Activated CD8-positive, alpha-beta memory T cell treated with anti-CD3 and anti-CD28 coated beads, Interleukin-2, amount 50 U/mL, for 48 hours (primary cell): ENCODE measurements at places on chromosomes 1 and 21.

GRCh38 chr1:48105165-48105564 is 108.0 kb upstream of the TRABD2B start:
- DNase-seq = no peak

DNA sequence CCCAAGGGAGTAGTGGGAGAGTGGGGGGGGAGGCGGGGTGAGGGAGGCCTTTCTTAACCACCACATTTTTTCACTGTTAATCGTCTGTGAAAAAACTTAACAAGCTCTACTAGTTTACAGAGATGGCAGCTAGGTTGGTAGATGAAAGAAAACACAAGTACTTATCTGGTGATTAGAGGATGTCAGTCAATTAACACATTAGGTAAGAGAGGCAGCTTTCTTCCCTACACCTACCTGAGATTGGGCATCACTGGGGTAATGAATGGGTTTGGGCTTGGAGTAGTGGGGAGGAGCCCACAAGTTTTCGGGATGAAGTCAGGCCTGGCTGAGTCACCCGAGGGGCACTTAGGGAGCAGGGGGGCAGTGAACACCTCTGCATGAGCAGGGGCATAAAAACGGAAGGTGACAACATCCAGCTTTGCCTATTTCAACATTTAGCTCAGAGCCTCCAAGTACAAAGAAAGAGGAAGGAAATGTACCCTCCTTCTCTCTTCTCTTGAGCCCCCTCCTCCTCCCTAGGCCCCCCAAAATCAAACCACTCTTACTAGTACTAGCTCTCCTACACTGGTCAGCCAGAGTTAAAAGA is 2.5 kb downstream of the LBR start:
- no peak for DNase-seq

- peak; percentile 53 for DNase-seq
Measured at GRCh38 chr21:44086636-44087425, 20.4 kb upstream of the PWP2 start.

- DNase-seq = no peak
Measured at GRCh38 chr21:44695641-44696040, 1.3 kb upstream of the KRTAP10-12 start.

DNA sequence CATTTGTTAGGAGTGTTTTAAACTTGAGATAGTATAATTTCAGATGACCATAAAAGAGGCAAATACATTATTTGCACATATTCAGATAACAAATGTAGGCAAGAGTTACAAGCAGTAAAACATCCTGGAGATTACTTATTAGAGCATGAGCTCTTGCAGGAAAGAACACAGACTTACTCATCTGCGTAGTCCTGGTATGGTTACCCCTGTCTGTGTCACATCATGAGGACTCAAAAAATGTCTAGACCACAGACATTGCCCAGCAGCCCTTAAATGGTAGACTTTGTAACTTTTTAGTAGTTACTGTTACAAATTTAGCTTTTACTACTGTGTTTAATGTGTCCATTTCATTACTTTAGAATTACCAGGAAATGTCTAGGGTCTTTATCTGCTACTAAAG is 12.8 kb downstream of the CACHD1 start:
- no peak for DNase-seq

DNA sequence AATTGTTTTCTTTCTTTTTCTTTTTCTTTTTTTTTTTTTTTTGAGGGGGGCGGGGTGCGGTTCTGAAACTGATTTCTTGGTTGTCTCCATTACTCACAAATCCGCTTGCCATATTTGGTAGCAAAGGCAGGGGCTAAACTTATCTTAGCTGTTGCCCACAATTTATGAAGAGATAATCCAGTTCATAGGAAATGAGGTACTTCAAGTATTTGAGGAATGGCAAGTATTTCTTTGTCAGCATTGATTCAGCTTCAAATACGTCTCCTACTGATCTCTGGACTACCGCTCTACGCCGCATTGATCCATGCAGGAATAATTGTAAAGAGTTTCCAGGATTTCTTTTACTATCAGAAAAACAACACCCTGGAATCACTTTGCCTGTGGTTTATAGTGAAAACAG is 289.2 kb upstream of the DPYD start:
- DNase-seq = no peak

DNA sequence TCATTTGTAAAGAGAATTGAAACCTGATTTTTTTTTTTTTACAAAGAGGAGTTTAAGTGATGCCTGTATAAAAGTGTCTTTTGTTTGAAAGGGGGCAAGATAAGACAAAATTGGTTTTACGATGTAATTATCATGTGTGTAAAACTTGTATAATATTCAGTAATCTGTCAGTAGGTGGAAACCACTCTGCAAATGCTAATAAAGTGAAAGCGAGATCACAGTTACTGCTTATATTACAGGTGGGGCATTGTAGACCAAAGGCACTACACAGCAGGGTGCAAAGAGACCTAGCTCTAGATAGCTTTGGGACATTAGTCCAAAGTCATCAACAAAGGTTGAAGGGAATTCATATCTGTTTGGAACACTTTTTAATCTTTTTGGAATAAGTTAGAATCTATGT is 174.2 kb downstream of the LHX8 start:
- DNase-seq = no peak

GRCh38 chr1:147273409-147274336 is 31.2 kb downstream of the CHD1L start:
- no peak for DNase-seq

GRCh38 chr1:178961331-178961730 is 64.4 kb upstream of the FAM20B start:
- DNase-seq = no peak

GRCh38 chr21:25640202-25640942 is 1.3 kb downstream of the JAM2 start:
- peak; percentile 65 for DNase-seq

GRCh38 chr1:219710529-219711194 is 97.8 kb upstream of the ZC3H11B start:
- no peak for DNase-seq

DNA sequence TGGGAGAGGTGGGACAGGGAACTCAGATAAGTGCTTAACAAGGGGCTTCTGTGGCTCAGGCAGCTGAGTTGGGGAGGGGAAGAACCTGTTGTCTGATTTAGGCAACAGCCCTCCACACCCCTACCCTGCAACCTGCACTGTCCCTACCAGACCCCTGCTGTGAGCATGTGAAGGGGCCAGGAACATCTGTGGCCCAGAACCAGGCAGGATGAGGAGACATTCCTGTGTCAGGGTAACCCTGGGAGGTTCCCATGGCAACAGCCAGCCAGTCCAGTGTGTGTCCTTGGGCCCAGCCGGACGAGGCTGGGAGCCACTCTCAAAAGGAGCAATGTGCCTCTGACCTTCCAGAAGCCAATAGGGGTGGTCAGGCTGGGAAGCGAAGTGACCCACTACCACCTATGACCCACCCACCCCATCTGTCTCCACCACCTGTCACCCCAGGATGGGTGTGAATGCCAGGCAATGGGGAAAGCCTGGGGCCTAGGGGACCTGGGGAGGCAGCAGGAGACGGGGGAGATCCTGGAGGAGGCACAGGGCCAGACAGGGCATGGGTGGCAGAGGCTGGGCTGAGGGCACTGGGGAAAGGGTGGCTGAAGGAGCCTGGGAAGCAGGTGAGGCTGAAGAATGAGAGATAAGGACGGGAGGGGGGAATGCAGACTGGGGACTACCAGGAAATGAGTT is 5.0 kb upstream of the PMVK start:
- no peak for DNase-seq

DNA sequence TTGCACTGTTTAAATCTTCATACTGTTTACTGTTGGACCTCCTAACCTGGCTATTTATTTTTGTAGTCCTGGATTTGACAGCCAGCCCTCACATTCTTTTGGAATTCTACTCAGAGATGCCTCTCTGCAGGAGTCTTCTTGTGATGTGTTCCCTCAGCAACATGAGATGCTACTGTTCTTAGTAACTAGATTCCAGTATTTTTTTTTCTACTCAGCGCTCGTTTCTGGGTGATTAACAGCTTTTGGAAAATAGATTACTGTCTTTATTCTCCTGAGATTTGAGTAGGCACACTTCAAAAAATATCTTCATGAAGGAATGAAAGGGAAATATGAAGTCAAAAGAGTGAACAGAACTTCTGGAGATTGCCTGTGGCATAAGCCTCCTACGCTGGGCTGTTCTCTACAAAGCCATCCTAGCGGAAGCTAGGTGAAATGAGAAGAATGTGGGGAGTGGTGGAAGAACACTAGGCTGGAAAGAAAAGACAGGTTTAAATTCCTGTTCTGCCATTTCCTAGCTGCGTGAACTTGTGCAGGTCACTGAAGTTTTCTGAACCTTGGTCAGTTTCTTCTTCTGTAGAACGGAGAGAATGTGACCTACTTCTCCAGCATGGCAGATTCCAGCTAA is 75.9 kb downstream of the LRRC8C start:
- DNase-seq = no peak

- no peak for DNase-seq
Measured at GRCh38 chr1:19209439-19209989, 552 bp downstream of the UBR4 start.

- DNase-seq = no peak
Measured at GRCh38 chr1:45411510-45411899, 71.3 kb upstream of the MUTYH start.

- DNase-seq = no peak
Measured at GRCh38 chr1:76101548-76101947, 27.0 kb downstream of the ST6GALNAC3 start.

GRCh38 chr1:36855699-36856494 is 178.4 kb downstream of the GRIK3 start:
- DNase-seq = no peak

DNA sequence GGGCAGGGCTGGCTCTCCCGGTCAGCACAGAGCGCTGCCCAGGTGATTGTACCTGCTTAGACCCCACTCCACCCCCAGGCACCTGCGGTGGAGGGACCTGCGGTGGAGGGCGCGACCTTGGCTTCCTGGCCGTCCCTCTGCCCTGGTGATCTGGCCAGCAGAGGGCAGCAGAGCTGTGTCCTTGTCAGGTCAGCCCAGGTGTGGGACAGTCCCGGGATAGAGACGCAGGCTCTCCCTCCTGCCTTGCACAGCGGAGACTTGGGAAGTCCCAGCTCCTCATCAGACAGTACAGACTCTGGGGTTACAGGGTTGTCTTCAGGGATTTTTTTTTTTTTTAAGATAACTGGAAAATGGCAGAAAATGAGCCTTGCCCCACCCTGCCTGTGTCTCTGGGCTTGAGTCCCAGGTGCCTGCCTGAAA is 10.0 kb downstream of the SLX9 start:
- DNase-seq = peak; percentile 94

- peak; percentile 18 for DNase-seq
Measured at GRCh38 chr1:211641044-211641800, 34.2 kb downstream of the NEK2 start.

GRCh38 chr1:245860657-245861544 is 646.2 kb downstream of the SMYD3 start:
- DNase-seq = no peak

DNA sequence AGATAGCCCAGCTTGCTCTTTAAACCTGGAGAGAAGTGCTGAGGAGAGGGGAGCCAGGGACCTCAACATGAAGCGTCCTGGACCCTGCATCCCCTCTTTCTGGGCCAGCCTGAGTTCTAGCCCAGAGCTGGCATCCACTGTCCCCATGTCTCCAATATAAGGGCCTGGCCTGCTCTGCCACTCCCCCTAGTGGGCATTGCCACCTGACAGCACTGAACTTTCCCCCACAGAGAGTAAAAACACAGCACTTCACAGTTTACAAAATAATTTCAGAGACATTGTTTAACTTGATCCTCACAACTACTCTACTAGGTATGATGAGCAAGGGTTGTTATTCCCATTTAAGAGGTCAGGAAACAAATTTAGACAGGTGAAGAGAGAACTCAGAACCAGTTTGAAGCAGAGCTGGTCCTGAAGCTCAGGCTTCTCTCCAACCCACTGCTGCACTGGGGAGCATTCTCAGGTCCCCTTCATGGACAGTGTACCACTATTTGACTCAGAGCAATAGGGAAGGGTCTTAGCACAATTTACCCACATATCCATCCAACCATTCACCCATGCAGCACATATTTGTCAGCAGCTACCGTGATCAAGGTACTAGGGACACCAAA is 151.2 kb downstream of the DMRTA2 start:
- DNase-seq = peak; percentile 56

DNA sequence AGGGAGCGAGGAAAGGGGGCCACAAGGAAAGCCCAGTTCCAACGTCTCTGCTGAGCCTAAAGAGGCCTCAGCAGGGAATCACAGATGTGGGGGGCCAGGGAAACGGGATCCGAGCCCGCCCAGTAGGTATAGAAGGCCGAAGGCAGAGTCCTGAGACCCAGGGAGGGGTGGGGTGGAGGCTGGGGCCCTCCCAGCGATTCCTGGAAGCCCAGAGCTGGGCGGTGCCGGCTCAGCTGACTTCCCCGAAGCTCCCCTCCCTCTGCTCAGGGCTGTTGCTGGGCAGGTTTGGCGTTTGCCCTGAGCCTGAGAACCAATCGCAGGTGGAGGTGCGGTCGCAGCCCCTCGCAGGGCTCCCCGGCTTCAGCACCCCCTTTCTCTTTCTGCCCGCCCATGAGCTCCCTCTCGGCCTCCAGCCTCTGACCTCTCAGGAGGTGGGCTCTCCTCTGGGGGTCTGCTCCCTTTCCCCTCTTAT is 12.8 kb downstream of the ADAMTSL4 start:
- peak; percentile 93 for DNase-seq

GRCh38 chr1:13664451-13664850 is 35.5 kb upstream of the PRDM2 start:
- DNase-seq = no peak

DNA sequence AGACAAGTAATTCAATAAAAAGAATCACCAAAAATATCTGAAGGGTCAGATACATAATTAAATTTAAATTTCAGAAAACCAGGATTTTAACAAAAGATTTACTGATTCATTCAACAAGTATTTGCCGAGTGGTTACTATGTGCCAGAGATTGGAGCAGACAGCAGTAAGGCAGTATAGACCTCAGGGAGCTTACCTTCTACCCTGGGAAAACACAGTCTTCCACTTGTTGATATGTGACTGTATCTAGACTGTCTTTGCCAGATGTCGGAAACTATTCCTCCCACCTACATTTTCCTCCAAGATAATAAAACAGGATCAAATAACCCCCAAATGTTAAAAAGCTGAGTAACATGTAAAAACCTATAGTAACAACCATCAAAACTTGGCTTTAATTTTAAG is 6.2 kb downstream of the HNRNPR start:
- DNase-seq = no peak

GRCh38 chr21:21712748-21713520 is 714.7 kb downstream of the NCAM2 start:
- no peak for DNase-seq

DNA sequence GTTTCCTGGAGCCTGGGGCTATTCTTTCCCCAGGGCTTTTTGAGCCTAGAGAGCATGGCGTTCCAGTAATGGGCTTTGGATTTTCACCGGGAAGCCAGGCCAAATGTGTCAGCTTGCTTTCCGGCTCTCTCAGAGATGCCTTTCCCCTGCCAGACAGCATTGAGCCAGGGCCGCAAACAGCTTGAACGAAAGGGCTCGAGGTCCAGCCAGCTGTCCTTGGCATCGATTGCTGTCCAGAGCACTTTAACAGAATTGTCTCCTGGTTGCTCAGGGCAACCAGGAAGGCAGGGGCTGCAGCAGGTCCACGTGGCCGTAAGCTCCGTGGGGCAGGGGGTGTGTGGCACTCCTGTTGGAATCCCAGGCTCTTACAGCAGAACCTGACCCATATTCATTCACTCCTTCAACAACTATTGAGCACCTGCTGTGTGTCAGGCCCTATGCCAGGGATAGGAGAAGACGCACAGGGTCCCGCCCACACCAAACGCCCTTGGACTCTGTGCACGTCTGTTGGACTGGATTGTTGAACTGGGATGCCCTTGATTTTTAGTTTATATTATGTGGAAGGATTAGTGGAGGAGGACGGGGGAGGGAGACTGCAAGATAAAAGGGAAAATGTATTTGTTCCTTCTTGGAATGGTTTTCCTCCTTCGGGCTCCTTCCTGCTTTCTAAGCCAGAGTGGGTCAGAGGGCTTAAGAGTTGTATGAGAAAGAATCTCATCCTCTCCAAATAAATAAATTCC is 38.7 kb upstream of the EFHD2 start:
- no peak for DNase-seq

- DNase-seq = no peak
Measured at GRCh38 chr1:87958201-87958600, 629.5 kb downstream of the LMO4 start.
